T1000 (cell line): ENCODE measurements at places on chromosomes 4 and X.

- DNase-seq, result no peak
Measured at GRCh38 chrX:110951472-110952269, 144.3 kb upstream of the PAK3 start.

DNA sequence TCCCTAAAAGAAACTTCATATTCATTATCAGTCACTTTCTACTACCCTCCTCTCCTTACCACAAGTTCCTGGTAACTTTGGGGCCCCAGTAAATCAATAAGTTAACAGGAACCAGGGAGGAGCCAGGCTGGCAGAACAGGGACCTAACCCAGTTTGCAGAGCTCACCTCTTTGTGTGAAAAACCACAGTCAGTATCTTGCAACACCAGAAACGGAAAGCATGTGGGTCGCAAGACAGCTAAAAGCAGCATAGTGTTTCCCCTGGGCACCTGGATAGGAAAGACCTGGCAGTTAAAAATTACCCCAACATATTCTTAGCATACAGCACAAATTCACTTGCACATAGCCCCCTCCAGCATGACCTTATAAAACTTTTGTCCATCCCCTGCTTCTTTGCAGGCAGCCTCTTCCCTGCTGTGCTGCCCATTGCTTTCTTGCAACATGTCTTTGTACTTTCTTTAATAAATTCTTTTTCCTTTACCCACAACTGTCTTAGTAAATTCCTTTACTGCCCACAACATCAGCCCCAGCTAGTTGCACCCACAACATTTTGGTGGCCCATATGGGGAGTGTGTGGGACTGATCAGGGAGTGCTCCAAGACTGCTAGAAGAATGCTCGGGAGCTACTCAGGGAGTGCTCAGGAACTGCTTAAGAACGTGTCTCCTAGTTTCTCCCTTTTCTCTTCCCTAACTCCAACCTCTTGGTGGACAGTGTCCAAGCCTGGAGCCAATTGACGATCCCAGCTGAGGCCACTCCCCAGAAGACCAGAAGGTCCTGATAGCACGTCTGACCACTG is 83.4 kb downstream of the MSN start:
- no peak for DNase-seq

- DNase-seq, result no peak
Measured at GRCh38 chr4:90127706-90128345, 632 bp downstream of the CCSER1 start.

GRCh38 chr4:38656111-38656510 is 7.9 kb upstream of the KLF3 start:
- DNase-seq, result no peak

DNA sequence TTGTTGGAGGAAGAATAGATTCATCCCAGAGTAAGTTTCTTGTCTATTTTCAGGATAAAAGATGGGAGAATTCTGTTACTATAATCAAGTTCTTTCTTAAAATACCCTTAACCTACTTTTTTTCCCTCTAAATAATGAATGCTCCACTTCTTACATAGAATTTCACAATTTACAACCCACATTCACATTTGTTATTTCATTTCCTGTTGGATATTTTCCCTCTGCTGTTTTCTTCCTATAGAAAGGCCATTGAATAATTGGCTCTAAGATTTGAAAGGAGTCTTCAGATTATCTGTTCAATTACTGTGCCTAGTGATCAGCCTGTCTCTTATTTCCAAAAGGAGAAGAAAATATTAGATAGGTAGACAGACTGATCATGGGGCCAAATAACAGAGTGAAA is 79.7 kb downstream of the CPE start:
- DNase-seq, result no peak

DNA sequence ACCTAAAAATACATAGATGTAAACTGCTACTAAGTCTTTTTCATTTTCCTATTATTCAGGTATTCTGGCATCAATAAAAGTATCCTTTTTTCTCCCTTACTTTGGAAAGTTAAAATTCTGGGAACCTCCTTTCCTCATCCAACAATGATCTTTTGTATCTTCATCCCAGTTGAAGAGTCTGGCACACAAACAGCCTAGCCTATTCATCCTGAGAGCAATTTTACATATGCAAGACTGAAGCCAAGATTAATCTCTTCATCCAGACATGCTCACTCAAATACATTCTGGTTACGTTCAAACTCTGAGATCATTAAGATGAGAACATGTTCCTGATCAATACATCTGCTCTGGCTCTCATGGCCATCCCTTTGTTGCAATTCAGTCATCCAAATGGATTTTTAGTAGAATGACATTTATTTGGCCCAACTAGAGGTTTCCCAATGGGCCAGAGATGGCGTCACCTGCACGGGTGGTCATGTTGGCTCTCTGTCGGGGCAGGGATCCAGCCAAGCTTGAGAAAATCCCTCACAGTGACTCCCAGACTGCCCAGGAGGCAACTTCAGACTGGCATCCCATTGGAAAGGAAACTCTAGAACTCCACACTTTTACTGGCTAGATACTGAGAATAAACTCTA is 135.3 kb upstream of the VCX2 start:
- DNase-seq, result no peak

- no peak for DNase-seq
Measured at GRCh38 chrX:3609810-3610209, 103.6 kb downstream of the PRKX start.

DNA sequence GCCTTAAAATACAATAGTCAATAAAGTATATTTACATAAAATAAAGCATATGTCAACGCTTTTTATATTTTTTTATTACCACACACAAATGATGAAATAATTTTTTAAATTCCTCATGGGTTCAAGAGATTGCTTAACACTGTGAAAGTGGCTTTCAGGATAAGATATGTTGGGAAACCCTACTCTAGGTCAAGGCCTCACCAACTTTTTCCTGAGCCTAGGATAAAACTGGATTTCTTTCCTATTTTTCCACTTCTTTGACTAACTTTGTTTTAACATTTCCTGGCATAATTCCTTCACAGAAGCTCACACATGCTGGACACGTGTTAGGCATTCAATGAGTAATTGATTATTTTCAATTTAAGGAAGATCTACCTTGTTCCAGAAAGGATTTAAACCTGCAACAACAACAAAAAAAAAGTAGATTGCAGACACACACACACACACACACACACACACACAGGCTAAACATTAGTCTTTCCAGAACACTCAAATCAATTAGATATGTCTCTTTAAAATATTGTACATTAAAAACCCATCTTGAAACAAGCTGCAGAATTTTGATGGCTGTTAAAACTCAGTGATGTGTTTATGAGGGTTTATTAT is 9.1 kb downstream of the KLB start:
- DNase-seq, result no peak

DNA sequence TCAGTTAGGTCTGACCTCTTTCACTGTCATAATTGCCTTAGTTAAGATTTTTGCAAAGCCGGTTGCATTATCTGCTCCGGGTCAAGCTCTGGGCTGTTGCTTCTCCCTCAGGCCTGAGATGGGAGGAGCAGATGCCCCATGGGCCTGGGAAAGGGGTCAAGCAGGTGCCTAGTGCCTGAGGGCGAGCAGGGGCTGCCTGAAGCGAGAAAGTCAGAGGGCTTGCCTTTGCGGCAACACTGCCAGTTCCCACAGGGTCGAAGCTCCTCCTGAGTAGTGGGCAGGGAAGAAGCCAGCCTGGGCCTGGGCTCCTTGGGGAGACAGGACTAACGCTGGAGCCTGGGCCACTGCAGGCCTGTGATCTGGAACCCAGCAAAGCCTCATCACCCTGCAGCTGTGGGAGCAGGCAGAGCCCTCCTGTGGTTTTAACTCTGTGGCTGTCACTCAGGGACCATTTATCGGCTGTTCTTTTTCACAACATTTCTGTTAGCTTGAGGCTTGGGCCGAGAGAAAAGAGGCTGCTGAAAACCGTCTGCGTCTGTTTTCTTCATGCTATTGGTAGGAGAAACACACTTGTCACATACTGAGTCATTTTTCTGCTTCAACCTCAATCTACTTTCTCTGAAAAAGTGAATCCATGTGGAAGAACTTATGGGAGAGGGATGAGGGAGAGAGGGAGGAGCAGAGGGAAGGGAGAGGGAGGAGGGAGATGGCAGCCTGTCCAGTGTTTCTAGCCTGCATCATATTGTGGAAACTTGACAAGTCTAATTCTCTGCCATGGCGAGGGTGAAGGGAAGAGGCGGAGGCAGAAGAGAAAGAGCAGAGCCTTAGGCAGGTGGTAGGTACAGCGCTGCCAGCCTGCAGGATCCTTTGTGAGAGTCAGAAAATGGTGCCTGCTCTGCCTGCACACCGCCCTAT is 68.4 kb downstream of the RHOH start:
- no peak for DNase-seq

- DNase-seq, result no peak
Measured at GRCh38 chr4:113646442-113646822, 115.1 kb downstream of the CAMK2D start.
